ENCODE measurements at places on chromosomes 11 and 22.
A peak's percentile ranks its signal among the peaks of the same experiment; 100 is the strongest.

- DNase-seq = peak; percentile 35
Observed at GRCh38 chr22:45341498-45341897, 31.8 kb downstream of the FAM118A start.

GRCh38 chr11:116192509-116193210 lies 580.1 kb downstream of the BUD13 start:
- no peak for DNase-seq

- no peak for DNase-seq
Observed at GRCh38 chr11:129611661-129612446, 203.8 kb upstream of the TMEM45B start.

GRCh38 chr22:49775867-49776511 lies 51.7 kb downstream of the BRD1 start:
- no peak for DNase-seq

DNA sequence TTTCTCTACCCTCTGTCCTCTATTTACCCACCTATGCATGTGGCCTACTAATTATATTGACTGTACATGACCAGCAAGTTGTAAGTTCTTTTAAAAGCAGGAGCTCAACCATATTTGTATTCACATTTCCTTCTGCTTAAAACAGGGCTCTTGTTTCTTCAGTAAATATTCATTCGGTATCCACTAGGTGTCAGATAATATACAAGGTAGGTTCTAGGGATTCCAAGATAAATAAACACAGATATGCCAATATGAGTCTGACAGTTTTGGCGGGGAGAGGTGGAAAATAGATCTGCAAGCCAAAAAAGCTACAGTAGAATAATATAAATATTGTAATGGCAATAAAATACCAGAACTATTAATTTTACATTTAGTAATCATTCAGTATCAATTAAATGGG lies 15.3 kb upstream of the RAB30 start:
- no peak for DNase-seq

DNA sequence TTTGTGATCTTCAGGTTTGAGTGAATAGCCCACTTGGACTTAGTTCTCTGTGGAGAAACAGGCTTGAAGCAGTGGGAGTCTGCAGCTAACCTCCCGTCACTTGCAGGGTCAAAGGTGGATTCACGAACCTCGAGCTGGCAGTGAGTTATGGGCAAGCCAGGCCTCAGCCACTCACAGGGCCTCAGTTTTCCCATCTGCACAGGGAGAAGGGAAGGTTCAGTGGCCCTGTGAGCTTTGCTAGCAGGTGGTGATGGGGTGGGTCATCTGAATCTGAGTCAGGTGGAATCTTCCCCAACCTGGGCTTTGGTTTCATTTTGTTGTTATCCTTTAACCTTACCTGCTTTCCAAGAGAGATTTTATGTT lies 86.6 kb upstream of the GRIK4 start:
- no peak for DNase-seq

- DNase-seq = no peak
Observed at GRCh38 chr11:33769542-33769941, 4.8 kb downstream of the FBXO3 start.

- no peak for DNase-seq
Observed at GRCh38 chr11:13438291-13438690, 24.7 kb downstream of the BTBD10 start.

GRCh38 chr11:79441461-79441875 lies 638 bp upstream of the TENM4 start:
- DNase-seq = no peak

GRCh38 chr22:46767249-46767985 lies 5.0 kb downstream of the TBC1D22A start:
- DNase-seq = no peak

DNA sequence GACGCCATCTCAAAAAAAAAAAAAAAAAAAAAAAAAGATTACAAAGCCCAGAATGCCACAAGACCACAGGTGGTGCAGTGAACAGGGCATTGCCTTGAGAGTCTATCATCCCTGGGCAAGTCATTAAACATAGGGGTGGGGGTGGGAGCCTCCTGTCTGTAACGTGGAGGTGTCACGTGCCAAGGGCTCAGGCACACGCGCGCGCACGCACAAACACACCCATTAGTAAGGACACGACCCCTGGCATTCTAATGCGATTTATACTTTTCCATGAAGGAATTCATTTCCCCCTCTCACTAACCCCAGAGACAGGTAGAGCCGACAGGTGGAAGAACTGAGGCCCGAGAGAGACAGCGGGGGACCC lies 5.8 kb upstream of the GCAT start:
- DNase-seq = no peak

DNA sequence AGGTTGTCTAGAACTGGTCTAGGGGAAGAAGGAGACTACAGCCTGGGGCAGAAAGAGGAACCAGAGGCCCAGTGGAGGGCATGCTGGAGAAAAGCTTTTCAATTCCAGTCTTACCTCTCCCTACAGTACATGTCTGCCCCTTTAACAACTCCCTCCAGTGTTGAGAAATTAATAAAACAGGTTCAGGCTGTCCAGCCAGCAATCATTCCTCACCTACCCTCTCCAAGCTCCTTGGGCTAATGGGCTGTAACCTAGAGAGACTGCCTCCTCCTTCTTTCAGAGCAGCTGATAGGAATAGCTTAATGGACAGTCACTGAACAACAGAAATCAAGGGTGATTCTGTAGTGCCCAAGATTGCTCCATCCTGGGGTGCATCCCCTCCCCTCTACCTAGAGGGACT lies 8.8 kb downstream of the SLC35F2 start:
- no peak for DNase-seq

DNA sequence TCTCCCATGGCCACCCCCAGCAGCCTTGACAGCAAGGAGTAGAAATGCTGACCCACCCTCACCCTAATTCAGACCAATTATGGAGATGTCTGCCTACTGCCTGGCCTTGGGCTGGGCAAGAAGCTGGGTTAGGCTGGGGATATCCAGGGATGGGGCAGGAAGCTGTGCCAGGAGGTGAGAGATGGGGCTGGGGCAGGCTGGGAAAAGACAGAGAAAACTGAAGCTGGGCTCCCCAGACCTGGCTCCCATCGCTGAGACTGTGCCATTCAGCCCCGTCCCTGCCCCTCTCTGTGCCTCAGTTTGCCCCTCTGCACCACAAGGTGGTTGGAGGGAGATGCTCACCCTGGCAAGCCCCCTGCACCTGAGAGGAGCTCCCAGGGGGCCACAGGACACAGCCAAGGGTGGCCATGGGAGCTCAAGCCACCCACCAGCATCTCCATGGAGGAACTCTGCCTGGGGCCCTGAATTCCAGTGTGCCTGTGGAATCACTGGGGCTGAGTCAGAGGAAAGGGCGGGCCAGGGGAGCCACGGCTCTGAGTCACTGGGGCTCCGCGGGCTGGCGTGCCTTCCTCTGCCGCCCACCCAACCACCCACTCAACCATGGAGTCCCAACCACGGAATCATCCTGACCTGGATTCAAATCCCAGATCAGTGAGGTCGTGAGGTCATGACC lies 6.0 kb upstream of the CARD10 start:
- DNase-seq = no peak

DNA sequence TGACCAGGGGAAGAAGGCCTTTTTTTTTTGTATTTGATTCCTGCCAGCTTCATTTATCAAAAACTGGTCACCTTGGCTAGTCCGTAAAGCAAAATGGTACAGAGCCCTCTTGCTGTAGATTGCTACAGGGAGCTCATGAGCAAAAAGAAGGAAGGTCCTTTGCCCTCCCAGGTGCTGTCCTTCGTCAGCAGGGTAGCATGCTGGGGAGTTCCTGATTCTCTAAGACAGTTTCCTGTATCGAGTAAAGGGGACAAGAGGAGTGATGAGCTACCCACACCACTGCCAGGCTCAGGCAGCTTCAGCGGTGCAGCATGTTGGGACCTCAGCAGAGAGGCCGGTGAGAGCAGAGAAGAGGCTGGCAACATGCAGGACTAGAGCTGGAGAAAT lies 67.8 kb upstream of the CSNK2A3 start:
- no peak for DNase-seq

- DNase-seq = no peak
Observed at GRCh38 chr22:45334068-45334467, 24.3 kb downstream of the FAM118A start.

DNA sequence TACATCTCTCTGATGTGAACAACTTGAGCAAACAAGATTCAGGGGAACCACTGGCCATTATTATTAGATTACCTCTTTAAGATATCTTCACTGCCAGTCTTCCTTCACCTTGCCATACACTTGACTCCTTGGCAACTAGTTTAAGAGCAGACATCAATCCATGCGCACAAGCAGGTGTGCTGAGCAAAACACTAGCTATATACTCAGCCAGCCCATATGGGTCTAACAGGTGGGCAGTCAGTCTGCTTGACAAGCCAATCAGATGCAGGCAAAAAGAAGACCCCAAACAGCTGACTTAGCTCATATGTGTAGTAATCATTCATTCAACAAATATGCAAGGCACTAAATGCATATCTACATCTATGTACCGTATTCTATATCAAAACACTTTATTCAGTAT lies 101.2 kb downstream of the SIK3 start:
- DNase-seq = no peak

GRCh38 chr11:10746871-10747270 lies 4.2 kb upstream of the CTR9 start:
- no peak for DNase-seq

- DNase-seq = peak; percentile 59
Observed at GRCh38 chr11:46308631-46309419, 31.4 kb downstream of the CREB3L1 start.

DNA sequence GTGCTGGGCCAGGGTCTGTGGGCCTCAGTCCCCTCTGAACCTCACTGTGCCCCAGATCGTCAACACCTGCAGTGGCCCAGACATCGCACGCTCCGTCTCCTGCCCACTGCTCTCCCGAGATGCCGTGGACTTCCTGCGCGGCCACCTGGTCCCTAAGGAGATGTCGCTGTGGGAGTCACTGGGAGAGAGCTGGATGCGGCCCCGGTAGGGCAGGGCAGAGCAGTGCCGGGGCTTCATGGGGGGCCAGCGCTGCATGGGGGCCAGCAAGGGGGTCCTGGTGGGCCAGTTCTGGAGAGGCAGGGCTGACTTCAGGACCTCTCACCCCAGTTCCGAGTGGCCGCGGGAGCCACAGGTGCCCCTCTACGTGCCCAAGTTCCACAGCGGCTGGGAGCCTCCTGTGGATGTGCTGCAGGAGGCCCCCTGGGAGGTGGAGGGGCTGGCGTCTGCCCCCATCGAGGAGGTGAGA lies 16.3 kb downstream of the EPS8L2 start:
- no peak for DNase-seq

DNA sequence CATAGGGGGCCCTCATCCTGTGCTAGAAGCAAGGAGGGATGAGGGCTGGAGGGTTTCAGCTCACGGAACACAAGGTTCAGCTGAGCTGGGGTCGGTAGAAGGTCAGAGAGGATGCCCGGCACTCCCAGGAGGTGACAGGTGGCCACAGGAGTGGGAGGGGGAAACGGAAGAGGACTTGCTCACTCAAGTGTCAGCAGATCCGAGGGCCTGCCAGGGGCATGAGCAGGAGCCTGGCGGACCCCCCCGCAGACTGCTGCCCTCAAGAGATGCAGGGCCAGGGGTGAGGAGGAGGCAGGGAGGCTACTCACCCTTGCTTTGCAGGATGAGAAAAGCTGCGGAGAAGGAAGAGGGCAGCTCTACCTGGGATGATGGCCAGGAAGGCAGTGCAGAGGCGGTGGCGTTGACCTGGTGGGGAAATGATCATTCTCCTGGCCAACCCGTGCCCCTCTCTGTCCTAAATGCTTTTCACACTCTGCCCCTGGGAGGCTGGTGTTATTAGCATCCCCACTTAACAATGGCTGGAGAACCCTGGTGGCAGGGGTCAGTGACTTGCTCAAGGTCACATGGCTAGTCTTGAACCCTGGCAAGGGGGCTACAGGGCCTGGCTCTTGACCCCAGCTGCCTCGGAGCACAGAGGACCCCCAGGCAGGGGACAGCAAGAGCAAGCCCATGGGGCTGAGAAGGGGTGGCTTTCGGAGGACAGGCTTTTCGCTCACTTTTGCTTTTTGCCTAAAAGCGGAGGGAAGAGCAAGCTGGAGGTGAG lies 30.1 kb upstream of the CSNK1E start:
- no peak for DNase-seq

GRCh38 chr11:78248903-78249302 lies 60.2 kb downstream of the USP35 start:
- no peak for DNase-seq

DNA sequence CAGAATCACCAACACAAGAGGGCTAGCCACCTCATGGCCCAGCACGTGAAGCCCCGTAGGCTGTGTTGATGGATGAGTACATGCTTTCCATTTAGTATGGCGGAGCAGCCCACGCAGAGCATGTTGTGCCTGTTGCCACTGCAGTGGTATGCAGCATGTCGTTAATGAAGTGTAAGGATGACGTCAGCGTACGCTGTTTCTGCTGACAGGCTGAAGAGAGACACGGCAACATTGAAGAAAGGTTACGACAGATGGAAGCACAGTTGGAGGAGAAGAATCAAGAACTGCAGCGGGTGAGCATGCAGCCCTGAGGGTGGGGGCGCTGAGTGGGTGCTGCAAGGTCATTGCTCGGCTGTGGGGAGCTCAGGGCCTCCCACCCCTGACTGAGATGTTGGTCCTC lies 62.8 kb downstream of the PPFIA1 start:
- no peak for DNase-seq

DNA sequence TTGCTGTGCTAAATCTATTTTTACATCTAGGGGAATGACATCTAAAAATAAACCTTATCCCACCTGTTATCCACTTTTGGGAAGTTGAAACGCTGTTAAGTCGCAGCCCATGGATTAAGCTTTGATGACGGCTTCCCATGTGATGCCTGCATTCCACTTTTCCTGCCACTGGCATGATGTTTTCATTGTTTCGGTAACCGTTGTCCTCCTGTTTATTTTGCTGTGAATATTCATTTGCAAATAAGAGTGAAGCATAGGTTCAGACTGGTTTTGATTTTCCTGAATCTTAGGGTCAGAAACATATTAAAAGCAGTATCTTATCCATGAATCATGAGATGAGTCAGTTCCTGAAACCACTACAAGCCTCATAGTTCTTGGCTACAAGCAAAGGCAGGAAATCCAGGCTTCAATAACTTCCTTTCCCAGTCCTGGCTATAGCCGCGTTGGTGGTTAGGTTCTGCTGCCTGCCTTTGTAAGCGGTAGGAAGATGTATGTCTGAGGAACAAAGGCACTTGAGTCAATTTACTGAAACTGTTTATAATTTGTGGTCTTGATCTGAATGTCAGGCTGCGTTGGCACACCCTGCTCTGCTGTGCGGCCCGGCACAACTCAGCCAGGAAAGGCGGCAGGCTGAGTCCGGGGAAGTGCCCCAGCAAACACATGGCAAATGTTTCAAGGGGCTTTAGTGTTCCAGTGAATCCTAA lies 19.4 kb downstream of the TEAD1 start:
- no peak for DNase-seq

DNA sequence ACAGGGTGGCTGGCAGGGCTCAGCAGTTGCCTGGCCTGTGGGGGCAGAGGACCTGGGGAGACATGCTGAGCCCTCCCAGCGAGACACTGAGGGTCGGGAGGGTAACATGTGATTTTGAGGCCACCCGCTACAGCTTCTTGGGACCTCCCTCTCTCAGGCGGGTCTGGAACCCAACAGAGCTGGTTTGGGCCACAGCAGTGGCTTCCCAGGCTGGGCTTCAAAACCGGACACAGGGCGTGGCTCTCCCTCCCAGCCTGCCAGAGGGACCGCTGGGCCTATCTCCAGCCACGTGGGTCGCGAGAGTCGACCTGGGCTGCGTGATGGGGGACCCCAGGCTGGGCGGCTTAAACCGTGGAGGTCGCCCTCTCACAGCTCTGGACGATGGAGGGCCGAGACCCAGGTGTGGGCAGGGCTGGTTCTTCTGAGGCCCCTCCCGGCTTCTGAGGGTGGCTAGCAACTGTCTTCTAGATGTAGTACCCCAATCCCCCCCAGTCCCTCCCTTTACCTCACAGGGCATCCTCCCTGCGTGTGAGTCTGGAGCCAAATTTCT lies 91.7 kb downstream of the KCNQ1 start:
- DNase-seq = no peak

Data from activated CD4-positive, alpha-beta T cell treated with anti-CD3 and anti-CD28 coated beads for 24 hours (primary cell).